ENCODE measurements at places on chromosomes 7 and 10.

DNA sequence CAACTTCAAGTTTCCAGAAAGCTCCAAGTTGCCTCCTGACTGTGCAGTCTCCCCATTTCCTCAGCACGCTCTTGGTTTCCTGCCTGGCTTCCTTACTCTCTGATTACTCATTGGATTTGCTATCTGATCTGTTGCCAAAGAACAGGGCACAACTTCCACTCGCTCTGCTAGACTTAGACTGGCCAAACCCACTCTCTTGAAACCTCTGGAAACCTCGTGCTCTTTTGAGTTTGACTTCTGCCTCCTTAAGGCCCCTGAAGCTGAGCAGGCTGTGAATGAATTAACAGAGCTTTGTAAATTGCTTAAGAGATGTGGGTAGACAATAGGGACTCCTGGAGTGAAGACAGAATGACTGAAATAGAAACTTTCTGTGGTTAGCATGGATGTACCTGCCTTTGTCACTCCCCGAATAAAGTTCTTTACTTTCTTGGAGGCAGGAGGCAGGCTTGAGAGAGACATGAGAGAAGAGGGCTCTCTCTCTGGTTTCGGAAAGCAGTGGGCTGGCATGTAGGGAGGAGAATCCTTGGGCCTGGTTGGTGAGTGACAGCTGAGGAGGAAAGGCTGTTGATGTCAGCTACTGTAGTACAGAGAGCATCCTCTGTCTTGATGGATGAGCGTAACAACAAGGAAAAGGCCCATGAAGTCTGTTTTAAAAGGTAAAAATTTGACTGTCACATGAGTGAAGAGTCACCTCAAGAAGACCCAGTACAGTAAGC is 70.8 kb downstream of the CHN2 start:
- peak; percentile 28 for DNase-seq

DNA sequence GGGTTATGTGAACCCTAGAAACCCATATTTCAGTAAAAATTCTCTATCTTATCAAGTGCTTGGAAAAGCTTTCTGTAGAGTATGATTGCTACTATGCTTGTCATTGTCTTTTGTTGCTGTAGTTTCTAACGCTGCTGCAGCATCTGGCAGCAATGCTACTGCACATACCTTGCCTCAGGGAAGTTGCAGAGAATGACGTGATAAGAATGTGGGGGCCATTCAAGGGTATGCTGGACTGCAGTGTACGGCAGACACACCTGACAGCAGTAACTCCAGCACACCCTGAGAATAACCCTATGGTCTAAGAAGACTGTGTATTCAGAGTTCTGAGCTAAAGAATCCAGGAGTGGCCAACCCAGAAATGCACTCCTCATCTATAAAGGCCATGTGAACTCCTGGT is 20.5 kb downstream of the TRIM4 start:
- DNase-seq: no peak

DNA sequence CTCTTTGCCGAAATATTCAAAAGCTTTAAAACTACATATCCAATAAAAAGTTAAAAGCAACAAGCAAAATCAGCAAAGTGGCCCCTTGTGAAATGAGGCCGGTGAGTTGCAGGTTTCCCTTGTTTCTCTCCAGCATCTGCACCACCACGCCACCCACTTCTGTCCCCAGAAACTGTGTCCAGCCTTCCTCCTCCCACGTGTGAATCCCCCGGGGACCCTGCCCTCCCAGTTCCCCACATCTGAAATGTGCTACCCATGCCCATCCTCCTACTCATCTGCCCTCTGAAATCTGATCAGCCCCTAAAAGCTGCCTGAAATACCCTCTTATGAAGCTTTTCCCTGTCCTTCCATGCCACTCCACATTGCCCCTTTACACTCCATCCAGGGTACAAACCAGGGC is 3.8 kb downstream of the ALOX5 start:
- no peak for DNase-seq

- DNase-seq: no peak
Measured at GRCh38 chr10:5698062-5698461, 13.4 kb downstream of the TASOR2 start.

DNA sequence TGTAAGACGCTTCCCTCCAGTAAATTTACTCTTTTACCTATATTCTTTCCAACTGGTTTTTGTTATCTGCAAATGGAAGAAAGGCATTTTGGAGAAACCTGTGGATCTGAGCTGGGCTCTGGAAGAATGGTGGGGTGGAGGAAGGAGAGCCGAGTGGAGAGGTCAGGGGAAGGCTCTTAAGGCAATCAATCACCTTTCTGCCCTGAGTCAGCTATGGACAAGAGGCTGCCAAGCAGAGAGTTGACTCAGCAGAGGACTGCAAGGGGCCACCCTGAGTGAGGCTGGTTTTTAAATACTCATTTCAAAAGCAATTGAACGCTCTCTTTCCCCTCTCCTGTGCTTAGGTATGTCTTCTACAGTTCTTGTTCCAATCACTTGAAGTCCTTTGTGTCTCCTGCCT is 81.8 kb downstream of the SPAG6 start:
- peak; percentile 48 for DNase-seq

DNA sequence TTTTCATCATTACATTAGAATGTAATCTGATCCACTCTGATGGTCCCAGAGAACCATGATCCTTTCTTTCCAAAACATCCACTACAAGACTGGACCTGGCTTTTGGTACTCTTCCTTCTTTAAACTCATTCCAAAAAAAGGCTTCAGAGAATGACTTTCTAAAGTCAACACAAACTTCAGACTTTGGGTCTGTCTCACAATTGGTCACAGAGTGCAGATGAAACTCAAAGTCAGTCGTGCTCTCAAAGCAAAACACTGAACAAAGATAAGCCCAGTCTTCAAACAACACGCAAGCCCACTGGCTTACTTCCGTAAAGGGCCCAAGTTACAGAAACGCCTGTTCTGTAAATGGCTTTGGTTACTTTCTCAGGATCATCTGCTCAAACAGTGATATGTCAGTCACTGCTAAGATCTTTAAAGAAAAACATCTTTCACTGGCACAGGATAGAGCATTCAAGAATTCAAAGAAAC is 250.9 kb upstream of the MKLN1 start:
- DNase-seq: peak; percentile 36
